ENCODE measurements at places on chromosomes 13 and 19.

- no peak for DNase-seq
Measured at GRCh38 chr19:18741124-18742121, 49.7 kb downstream of the COMP start.

- no peak for DNase-seq
Measured at GRCh38 chr19:31548941-31549340, 199.7 kb upstream of the TSHZ3 start.

- no peak for DNase-seq
Measured at GRCh38 chr13:50794226-50794625, 49.3 kb downstream of the DLEU7 start.

- DNase-seq = no peak
Measured at GRCh38 chr13:69485991-69486592, 621.5 kb upstream of the ATXN8OS start.

GRCh38 chr13:91609353-91609752 is 210.9 kb downstream of the GPC5 start:
- no peak for DNase-seq

- DNase-seq = peak; percentile 84
Measured at GRCh38 chr19:1811942-1812425, at the start of gene ATP8B3. Gene ATP8B3, minus strand, starts transcription at chr19:1812276. Its CDS starts 540 bp downstream, at chr19:1811736.

DNA sequence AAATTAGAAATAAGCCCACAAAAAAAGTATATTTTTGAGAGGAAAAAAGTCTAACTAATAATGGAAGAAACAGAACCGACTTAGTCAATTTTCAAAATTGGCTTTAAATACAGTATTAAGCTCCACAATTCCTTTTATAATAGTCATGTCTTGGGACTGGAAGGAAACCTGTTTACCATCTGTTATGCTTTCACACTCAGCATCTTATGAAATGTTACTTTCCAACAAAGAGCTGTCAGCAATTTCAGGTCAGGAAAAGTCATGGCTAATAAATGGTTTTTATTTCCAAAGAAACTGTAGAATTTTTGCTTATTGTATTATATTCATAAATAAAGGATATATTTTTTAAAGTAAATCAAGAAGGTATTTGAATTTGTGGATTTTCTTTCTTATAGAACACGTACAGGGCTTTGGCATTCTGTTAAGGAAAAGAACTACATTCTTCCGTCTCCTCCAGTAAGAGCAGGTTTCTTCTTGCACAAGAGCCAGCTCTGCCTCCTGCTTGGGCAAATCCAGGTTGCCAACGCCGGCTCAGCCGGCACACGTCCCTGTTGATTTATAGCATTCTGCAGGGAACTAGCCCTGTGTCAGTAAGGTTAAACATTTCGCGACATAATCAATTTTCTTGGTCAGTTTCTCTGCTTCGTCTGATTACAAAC is 52.9 kb upstream of the GPR12 start:
- DNase-seq = no peak

DNA sequence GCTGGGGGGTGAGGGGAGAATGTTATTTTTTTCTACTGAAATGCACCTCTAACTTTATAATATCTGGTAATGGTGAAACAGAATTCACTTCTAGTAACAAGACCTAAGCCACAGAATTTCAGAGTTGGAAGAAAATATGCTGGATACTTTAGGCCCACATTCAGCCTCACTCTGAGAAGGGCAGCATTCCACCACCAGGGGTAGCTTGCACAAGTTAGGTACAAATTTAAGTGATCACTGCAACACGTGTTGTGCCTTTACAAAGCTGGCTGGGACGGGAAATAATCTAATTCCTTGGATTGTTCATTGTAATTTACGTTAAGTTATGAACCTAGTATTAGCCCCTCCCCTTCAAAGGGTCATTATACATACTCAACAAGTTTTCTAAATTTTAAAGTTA is 192.3 kb downstream of the RGCC start:
- DNase-seq = no peak

DNA sequence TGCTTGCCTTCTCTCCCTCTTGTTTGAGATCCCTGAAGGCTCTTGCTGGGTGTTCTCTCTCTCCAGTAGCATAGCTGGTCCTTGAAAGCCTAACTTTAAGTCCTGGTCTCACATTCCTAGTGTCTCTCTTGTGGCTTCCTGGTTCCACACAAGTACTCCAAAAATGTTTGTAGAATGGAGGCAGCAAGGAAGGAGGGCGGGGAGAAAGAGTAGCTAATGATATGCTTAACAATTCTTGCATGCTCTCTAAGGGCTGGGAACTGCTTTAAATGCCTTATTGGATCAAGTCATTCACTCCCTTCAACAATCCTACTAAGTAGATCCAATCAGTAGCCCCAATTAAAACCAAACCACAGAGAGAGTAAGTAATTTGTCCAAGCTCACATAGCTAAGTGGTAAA is 357.3 kb downstream of the KLF5 start:
- DNase-seq = no peak

- no peak for DNase-seq
Measured at GRCh38 chr19:3527238-3527910, 11.6 kb upstream of the TEKTIP1 start.

- DNase-seq = no peak
Measured at GRCh38 chr19:1910177-1910576, 5.0 kb downstream of the ADAT3 start.

DNA sequence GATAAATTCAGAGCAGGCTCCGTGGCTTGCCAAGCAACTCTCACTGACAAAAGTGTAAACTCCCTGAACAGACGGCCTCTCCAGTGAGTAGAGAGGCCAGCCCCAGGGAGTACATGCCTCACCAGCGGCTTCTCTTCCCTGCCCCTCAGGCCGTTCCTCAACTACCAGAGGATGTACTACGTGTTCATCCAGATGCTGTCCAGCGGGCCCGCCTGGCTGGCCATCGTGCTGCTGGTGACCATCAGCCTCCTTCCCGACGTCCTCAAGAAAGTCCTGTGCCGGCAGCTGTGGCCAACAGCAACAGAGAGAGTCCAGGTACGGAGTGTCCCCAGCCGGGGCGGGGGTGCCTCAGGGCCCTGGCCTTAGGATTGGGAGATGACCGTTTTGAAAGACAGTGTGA is 93.4 kb upstream of the MCF2L start:
- no peak for DNase-seq

- no peak for DNase-seq
Measured at GRCh38 chr13:78586706-78587105, 16.6 kb downstream of the POU4F1 start.
